CD4-positive, alpha-beta memory T cell (primary cell): ENCODE measurements at places on chromosomes 6 and 20.
A peak's percentile ranks its signal among the peaks of the same experiment; 100 is the strongest.

- DNase-seq: no peak
These were observed 15.2 kb downstream of the TMEM200A start for GRCh38 chr6:130381012-130381411.

DNA sequence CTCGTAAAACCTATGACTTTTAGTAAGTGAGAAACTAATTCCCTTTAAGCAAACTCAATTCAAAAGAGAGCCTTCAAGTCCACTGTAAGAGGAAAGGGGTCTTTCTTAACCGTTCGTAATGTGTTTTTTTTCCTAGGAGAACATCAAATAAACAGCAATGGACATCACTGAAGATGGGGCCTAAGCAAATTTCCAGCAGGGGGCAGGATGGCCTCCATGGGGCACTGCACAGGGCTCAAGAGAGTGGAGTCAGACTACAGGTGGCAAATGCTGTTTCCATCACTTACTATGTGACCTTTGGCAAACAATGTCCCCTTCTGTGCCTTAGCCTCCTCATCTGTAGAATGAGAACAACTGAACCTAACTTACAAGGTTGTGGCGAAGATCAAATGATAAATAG is 88.7 kb downstream of the ARHGAP18 start:
- no peak for DNase-seq

DNA sequence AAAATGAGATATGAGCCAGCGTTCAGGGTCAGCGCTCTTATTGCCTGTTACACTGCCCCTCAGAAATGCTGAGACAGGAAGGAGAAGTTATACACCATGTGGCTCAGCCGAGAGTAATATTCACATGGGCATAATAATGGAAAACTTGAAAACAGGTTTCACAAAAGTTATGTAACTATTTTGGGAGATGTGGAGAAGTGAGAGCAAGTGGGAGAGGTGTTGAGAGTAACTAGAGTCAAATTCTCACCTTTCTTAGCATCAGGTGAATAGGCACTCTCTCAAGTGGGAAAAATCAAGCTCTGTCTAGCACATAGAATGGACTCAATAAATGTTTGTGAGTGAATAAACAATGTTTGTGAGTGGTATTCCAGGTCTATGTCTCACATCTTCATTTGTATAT is 94.5 kb downstream of the TBX18 start:
- no peak for DNase-seq

GRCh38 chr6:34531580-34532201 is 24.4 kb downstream of the SPDEF start:
- DNase-seq: no peak

GRCh38 chr6:40196135-40196518 is 261.9 kb upstream of the MOCS1 start:
- DNase-seq: no peak

GRCh38 chr6:617456-618100 is 39.3 kb downstream of the HUS1B start:
- peak; percentile 14 for DNase-seq

DNA sequence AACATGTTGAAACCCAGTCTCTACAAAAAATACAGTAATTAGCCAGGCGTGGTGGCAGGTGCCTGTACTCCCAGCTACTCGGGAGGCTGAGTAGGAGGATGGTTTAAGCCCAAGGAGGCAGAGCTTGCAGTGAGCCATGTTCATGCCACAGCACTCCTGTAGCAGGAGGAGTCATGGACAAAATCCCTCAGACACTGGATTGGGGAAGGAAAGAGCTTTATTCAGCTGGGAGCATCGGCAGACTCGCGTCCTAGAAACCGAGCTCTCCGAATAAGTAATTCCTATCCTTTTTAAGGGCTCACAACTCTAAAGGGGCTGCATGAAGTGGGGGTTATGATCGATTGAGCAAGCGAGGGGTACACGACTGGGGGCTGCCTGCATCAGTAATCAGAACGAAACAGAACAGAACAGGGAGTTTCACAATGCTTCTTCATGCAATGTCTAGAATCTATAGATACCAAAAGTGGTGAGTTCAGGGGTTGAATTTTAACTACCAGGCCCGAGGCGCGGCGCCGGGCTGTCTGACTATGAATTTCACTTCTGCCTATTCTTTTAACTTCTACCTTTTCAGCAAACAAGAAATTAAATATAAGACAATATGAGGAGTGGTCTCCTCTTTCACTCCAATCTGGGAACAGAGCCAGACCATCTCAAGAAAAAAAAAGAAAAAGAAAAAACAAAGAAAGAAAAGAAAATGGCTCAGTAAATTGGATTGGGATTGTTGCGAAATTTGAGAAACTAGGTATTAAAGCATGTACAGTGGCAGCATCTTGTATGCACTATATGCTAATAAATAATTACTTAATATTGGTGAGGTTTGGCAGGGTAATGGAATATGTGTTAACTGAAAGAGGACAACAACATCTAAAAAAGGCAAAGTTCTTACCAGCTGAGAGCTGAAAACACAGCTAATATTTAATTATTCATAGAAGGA is 23.6 kb downstream of the HMGN4 start:
- no peak for DNase-seq

- peak; percentile 82 for DNase-seq
These were observed 54.3 kb downstream of the SYTL3 start for GRCh38 chr6:158703837-158704822.

DNA sequence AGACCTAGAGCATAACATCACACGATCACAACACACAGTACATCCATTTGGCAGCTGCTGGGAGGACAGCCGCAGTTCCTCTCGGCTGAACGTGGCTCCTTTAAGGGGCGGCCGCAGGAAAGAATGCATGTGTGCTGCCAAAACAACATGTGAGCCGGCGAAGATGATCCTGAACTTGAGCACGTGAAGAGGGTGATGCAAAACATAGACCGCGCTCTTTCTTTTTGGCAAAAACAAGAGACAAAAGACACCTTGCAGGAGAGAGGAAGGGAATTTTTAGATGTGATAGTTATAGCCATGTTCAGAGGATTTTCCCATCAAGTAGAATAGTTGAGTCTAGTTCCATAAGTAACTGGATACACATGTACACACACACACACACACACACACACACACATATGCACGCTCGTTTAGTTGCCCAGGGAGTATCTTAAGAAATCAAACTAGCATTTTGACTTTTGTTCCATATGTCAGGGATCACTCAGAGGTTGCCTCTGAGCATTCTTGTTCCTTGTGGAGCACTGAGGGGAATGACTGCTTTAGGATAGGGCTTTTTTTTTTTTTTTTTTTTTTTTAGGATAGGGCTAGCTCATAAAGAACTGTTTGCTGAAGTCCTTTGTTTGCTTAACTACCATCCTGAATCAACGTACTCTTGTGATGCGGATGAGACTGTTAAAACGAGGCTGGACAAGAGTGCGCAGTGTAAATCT is 21.7 kb upstream of the RANBP9 start:
- DNase-seq: no peak

GRCh38 chr6:34237722-34238584 is 1.3 kb downstream of the HMGA1 start:
- DNase-seq: peak; percentile 77
